ENCODE measurements at places on chromosomes 11 and 22. TPM values are rescaled to one million over a fixed set of nuclear protein-coding genes. Genes with fewer than 3 reads are reported as not detected.

The TBX1 gene
- 2.8 TPM for total RNA-seq

The BTG4 gene
- total RNA-seq, result not detected

The KCNK4 gene
- not detected for total RNA-seq

The P4HA3 gene
- total RNA-seq, result 4.4 TPM

The NDUFV1 gene
- total RNA-seq, result 138 TPM

The TMEM191B gene
- total RNA-seq, result 0.36 TPM

The KRTAP5-10 gene
- not detected for total RNA-seq

The CBX7 gene
- total RNA-seq, result 8.0 TPM

The C11orf16 gene
- not detected for total RNA-seq

The DUSP8 gene
- not detected for total RNA-seq

The OTOG gene
- not detected for total RNA-seq

The TSPAN18 gene
- total RNA-seq, result 0.49 TPM

The ZP1 gene
- total RNA-seq, result not detected
